ENCODE measurements at places on chromosomes 12 and 14.

GRCh38 chr12:4288296-4289131 is 15.0 kb downstream of the CCND2 start:
- no peak for DNase-seq

DNA sequence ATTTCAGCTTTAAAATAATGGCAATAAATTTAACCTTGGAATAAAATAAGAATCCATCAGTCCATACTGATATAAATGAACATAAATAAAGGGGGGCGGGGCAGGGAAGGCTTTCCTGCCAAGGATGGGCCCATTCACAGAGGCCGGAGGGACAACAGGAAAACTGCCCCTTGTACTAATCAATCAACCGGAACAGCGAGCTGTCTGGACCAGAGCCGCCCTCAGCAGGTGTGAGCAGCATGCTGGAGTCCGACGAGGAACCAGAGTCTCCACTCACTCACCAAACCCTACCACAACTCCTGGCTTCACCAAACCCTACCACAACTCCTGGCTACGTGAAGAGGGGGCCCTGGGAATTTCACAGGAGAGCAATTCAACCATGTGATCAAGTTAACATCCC is 51.3 kb downstream of the RIMBP2 start:
- no peak for DNase-seq

GRCh38 chr14:21048638-21049037 is 6.5 kb downstream of the RNASE7 start:
- no peak for DNase-seq

- DNase-seq: no peak
These were observed 40.0 kb downstream of the SCN8A start for GRCh38 chr12:51630986-51631385.

DNA sequence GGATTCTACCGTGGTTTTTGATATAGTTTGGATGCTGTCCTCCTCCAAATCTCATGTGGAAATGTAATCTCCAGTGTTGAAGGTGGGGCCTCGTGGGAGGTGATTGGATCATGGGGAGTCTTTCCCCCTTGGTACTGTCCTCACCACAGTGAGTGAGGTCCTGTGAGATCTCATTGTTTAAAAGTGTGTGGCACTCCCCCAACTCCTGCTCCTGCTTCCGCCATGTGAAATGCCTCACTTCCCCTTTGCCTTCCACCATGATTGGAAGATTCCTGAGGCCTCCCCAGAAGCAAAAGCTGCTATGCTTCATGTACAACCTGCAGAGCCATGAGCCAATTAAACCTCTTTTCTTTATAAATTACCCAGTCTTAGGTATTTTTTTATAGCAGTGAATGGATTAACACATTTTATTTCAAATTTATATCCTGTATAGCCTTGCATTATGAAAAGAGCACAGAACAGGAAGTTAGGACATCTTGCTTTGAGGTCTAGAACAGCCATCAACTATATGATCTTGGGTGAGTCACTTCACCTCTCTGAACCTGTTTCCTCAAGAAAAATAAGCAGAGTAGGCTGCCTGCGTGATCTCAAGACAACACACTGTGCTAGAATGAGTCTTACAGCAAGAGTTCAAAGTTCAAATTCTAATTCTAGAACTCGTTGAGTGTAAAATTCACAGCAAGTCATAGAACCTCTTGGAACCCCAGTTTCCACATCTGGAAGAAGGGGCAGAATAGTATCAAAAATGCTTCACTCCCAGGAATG is 160.9 kb upstream of the EEA1 start:
- no peak for DNase-seq

DNA sequence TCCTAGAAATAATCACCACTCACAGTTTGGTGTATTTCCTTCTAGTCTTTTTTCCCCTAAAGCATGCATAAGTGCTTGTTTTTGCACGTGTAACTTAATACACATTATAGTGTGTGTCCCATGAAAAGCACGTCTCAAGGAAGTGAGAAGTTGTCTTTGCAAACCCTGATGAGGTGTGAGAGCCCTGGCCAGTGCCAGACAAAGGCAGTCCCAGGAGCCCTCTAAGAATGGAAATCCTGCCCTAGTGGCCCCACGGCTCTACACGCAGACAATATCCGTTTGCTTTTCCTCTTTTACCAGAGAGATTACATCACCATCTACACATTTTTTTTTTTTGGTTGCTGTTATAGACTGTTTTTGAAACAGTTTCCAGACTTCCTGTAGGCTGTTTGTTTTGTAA is 85.5 kb upstream of the FZD10 start:
- no peak for DNase-seq

- DNase-seq: no peak
These were observed 96.5 kb downstream of the DENND5B start for GRCh38 chr12:31494455-31494854.

DNA sequence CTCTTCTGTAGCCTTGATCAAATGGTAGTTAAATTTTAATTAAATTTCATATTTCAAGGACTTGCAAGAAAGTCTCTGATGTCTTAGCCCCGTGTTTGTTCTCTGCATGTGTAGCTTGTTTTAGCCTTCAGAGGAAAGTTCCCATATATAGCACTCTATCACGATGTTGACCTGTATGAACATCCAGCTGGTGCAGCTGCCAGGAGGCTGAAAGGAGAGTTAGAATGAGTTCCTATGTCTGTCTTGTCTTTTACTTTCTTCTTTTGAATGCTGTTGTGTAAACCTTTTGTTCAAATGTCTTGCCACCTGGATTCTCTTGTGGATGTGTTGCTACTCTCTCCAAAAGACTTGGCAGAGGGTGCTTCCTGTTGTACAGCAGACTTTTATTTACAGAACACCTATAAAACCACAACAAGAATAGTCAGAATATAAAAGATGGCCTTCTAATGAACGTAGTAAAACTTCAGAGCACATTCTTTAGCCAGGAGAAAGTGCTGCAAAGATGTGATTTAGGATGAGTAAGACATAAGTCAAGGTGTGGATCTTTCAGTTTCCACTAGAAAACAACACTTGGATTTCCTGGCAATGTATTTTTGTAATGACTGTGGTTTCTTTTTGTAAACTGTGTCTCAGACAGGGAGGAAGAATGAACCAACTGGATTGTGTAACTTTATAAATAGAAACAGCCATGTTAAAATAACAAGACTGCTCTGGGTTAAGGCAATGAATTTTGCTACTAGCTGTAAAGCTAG is 17.2 kb downstream of the NAV3 start:
- DNase-seq: no peak

DNA sequence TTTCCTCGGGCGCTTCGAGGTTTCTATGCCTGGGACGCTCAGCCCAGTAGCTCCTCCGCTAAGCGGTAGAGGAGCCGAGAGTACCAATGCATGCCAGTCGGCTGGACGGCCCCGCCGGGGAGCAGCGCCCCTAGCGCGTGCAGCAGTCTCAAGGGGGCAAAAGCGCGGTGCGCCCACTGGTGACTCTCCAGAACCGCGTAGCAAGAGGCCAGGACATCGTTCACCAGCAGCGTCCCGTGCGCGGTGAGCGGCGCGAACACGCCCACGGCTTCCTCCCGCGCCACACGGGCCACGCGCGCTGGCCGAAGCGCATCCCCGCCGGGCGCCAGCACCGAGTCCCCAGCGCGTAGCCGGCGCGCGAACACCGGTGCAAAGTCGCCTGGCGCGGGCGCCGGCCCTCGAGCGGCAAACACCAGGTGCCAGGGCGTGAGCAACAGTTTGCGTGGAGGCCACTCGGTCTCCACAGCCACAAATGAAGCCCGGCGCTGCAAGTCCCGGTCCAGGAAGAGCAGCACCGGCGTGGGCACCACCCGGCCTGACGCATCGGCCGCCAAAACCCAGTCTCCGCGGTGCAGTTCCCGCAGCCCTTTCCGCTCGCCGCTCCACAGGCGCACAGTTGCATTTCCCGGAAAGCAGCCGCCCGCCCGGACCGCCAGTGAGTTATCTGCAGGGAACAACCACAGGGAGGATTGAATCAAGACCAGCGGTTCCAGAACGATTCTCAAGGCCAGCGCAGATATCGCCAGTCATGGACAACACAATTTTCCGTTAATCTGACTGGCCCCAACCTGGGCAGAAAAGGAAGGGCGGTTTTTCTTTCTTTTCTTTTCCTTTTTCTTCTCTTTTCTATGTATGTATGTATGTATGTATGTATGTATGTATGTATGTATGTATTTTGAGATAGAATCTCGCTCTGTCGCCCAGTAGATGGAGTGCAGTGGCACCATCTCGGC is 4.5 kb downstream of the DHH start:
- no peak for DNase-seq

- DNase-seq: no peak
These were observed 12.3 kb upstream of the RARG start for GRCh38 chr12:53244337-53244736.

GRCh38 chr14:43105305-43105704 is 1401.8 kb downstream of the FSCB start:
- DNase-seq: no peak

GRCh38 chr14:93012951-93013719 is 90.2 kb downstream of the CHGA start:
- no peak for DNase-seq

GRCh38 chr12:6262623-6263022 is 47.9 kb upstream of the PLEKHG6 start:
- DNase-seq: no peak

GRCh38 chr12:92973614-92974013 is 44.5 kb upstream of the EEA1 start:
- no peak for DNase-seq

DNA sequence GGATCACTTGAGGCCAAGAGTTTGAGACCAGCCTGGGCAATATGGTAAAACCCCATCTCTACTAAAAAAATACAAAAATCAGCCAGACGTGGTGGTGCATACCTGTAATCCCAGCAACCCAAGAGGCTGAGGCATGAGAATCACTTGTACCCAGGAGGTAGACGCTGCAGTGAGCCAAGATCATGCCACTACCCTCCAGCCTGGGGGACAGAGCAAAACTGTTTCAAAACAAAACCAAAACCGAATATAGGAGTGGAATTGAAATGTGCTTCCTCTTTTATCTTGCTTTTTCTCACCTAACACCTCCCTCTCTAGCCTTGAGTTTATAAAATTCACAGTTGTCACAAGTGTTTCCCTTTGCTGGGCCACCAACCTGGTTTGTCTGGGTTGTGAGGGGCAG is 181.9 kb downstream of the PAH start:
- DNase-seq: no peak
